ENCODE measurements at places on chromosomes 6 and 20.

GRCh38 chr6:37956711-37957275 lies 137.3 kb downstream of the ZFAND3 start:
- DNase-seq = no peak

DNA sequence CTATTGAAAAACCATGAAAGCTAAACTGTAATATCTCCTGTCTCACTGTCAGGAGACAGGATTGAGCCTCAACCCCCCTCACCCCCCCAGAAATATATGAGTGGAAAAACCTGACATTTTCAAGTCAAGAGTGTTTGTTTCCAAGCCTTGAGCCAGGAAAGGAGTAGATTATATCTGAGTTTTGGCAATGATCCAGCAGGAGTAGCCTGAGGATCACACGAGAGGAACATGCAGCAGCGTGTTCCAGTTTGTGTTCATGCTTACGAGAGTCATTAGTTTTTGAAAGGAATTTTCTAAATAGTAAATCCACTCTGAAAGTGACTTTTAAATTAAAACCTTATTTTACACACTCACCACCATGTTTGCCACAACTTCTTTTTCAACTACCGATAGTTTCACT lies 15.8 kb downstream of the IL22RA2 start:
- DNase-seq = no peak

DNA sequence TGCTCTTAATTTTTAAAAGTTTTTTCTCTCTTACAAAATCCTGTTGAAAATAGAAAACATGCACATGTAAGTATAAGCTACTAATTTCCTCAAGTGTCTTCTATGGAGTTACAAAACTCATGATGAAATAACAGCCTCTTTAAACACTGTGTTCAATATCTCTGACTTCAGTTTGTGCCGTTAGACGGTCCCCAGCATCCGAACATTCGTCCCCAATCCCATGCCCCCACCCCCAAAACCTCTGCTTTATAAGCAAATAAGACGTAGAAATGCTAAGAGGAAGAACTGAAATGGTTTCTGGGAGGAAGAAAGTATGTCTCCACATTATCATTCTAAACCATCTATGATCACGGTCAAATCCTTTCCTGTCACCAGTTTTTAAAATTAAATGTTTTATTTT lies 31.7 kb upstream of the MYB start:
- no peak for DNase-seq

DNA sequence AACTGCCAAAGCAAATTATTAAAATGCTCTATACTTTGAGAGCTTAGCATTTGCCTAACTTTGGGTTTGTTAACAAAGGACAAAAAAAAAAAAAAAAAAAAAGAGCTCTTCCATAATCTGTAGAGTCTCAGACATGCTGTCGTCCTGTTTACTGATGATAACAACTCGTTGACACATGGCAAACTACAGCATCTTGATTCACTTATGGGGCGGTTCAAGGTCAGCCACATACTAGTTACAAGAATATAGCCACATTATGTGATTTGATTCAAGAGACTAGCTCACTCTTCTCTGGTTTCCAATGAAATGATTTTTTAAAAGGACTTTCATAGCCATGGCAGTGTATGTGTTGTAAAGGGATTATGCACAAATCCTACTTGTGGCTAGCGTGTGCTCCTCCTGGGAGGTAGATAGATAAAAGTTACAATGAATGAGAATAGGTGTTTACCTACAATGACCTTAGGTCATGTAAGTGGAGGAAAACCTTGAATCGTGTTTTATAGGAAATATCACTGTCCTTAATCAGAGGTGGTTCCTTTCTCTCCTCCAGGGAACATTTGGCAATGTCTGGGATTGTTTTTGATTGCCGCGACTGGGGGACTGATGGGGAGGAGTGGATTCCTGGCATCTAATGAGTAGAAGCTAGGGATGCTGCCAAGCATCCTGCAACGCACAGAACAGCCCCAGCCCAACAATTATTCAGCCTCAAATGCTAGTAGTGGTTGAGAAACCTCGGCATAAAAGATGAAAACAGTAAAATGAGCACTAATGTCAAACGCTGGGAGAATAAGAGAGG lies 969.2 kb upstream of the SLC35B3 start:
- DNase-seq = no peak

DNA sequence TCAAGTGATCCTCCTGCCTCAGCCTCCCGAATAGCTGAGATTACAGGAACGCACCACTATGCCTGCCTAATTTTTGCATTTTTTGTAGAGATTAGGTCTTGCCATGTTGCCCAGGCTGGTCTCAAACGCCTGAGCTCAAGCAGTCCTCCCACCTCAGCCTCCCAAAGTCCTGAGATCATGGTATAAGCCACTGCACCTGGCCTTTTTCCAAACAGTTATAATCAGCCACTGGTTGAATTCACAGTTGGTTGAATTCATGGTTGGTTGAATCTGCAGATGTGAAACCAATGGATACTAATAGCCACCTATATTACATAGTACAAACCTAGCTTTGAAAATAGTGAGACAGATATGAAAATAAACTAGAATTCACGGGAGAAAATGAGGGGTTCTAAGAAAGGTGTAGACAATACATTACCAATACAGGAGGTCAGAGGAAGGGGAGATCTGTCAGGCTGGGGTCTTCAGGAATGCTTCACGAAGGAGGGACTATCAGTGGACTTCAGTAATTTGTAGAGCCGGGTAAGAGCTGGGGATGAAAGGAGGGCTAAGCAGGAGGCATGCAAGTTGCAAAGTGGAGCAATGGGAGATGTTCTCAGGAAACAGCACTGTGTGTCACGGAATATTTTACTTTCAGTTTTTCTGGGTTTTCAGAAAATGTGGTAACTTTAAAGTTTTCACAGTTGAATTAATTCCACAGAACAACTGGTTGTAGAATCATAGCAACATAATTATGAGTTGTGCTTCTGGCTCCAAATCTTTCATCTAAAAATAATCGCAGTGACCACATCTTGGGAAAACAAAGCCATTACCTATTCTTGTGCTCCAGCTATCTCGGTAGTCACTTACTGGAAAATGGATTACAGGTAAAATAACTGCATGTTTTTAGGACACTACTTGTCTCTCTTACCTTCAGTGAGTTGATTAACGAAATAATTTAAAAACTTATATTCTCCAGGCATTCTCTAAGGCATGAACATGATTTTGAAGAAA lies 12.9 kb upstream of the CEP85L start:
- DNase-seq = no peak

DNA sequence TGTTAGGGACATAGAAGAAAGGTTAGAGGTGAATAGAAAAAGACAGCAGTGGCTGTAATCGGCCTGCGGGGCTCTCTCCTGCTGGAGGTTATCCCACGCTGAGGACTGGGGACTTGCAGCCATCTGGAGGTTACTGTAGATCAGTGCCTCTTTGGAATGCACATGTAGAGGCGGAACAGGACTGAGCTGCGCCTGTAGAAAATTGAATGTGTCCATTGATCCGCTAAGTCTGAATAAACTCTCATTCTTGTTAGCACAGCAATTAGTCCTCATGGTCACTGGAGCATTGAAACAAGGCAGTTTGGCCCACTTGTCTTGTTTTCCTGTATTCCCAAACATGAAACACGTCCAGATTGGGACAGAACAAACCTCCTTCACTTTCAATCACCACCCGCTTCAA lies 46.3 kb upstream of the F13A1 start:
- peak; percentile 54 for DNase-seq

- DNase-seq = no peak
Observed at GRCh38 chr20:37256286-37256685, 5.3 kb downstream of the GHRH start.

Data from retina (tissue), 1 donor.